ENCODE measurements at places on chromosomes 12 and 14.

DNA sequence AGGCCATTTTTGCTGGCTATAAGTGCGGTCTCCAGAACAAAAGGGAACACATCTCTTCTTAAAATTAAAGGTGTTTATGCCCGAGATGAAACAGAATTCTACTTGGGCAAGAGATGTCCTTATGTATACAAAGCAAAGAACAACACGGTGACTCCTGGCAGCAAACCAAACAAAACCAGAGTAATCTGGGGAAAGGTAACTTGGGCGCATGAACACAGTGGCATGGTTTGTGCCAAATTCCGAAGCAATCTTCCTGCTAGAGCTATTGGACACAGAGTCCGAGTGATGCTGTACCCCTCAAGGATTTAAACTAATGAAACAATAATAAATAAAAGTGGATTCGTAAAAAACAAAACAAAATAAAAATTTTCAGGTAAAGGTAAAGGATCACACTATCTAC lies 33.4 kb downstream of the PKP2 start:
- DNase-seq, result no peak

GRCh38 chr12:56087220-56087619 lies 7.3 kb downstream of the ERBB3 start:
- no peak for DNase-seq

GRCh38 chr12:27616356-27617142 lies 79.7 kb upstream of the REP15 start:
- DNase-seq, result no peak

DNA sequence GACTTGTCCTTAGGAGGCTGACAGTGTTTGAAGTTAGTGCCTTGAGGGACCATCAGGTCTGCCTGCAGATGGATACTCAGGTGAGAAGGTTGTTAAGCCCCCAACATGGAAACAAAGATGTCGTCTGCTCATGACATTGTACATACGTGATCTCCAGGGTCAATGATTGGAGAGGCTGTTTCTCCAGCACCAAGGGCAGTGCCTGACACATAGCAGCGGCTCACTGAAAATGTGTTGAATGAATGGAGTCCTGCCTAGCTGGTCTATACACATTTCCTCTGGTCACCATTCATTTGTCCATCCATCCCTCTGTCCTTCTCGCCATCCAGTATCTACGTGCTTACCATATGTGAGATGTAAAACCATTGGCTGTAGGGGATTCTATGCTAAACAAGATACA lies 7.1 kb downstream of the CCDC177 start:
- DNase-seq, result no peak

DNA sequence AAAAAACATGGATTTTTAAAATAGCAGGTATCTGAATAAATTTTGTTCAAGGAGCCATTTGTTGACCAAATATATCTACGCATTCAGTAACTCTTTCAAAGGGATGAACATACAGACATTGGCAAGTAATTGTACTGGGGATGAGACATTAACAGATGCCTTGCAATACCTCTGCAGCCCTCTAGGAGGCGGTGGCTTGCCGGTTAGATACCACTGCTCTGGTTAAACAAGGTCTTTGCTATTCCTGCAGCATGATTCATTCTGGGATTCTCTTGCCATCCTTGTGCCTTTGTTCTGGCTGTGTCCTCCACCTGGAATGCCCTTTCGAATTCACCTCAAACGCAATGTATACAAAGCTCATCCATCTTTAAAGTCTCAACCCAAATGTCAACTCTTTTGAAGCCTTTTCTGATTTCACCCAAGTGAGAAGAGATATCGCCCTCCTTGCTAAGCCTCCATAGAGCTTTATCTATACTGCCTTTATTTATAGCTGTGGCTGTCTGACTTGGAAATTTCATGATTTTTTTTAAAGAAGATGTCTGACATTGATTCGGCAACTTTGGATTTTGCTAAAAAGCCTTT lies 131.0 kb upstream of the SRRM4 start:
- DNase-seq, result no peak

DNA sequence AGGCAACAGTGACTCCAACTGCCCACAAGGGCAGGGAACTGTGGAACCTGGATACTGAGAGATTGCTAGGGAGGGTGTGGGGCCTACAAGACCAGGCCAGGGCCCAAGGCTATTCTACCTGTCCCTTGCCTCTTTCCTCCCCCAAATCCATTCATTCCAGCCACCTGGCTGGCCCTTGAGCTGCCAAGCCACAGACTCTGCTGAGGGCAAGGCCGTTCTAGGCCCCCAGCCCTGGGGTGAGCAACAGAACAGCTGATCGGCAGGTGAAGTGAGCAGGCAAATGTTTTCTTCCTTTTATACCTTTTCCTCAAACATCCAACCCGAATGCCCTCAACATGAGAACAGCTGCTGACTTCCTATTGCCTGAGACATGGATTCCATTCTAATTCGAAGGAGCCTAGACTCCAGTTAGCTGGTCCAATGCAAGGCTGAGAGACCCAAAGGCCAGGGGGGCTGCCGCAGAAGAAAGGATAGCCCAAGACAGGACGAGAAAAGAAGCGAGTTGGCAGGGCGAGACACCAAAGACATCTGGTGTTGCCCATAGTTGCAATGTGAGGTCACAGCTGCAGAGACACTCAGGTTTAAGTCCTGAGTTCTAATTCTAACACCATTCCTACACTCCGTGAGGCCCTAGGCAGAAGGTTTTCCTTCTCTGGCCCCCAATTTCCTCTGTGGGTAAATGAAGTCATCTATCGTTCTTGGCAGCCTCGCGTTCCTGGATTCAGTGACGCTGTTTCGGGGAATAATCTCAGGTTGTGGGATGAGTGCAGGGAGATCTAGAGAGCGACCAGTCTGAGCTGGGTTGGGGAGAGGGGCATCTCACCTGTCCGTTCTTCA lies 1.7 kb downstream of the C1QL4 start:
- no peak for DNase-seq

GRCh38 chr12:3090240-3091037 lies 13.3 kb downstream of the TSPAN9 start:
- no peak for DNase-seq

DNA sequence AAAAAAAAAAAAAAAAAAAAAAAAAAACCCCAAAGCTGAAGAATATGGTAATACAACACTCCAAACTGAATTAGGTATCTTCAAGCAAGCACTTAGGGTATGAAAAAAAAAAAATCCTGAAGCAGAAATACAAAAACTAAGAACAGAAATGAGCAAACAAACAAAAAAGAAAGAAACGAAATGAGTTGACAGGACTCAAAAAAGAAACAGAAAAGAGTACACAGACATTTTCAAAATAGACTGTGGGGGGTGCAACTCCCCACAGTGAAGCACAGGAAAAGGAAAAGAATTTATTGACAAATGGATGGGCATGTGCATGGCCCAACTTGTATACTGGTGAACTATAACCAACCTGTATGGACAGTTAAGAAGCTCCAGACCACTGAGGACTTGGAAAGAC lies 24.6 kb downstream of the RPS6KA5 start:
- no peak for DNase-seq

DNA sequence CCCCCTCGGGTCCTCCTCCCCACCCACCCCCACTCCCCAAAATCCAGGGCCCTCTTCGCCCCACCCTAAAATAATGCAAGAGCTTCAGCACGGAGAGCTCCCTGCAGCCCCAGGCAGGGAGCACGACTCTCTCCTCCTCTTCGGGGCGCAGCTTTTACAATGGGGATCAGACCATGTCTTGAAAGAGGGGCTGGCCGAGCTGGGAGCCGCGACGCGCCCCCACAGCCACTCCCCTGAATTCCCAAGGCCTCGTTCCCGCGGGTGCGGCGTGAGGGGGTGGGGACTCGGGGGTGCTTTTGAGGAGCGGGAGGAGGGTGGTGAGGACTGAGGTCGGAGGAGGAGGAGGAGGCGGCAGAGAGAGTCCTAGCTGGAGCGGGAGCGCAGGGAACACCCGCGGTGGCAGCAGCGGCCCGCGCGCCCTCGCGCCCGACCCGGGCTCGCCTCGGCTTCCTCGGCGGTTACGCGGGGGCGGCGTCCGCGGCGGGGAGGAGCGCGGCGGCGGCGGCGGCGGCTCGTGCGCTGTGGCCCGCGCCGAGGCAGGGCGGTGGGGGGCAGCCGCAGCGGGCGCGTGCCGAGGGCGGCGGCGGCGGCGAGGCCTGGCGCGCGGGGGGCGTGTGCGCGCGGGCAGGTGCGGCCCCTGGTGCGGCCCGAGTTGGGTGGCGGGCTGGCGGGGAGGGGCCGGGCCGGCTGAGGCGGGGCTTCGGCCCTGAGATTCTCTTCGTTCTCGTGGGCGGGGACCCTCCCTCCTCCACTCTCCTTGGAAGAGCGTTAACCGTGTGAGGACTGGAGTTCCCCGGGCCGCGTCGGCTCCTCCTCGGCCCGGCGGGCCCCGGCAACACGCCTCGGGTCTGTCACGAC lies at the start of gene ANKS1B:
Gene ANKS1B (minus strand): TSS at position 666 of the 858 bp plus-strand sequence. CDS start 699 bp downstream, outside the sequence.
- no peak for DNase-seq

DNA sequence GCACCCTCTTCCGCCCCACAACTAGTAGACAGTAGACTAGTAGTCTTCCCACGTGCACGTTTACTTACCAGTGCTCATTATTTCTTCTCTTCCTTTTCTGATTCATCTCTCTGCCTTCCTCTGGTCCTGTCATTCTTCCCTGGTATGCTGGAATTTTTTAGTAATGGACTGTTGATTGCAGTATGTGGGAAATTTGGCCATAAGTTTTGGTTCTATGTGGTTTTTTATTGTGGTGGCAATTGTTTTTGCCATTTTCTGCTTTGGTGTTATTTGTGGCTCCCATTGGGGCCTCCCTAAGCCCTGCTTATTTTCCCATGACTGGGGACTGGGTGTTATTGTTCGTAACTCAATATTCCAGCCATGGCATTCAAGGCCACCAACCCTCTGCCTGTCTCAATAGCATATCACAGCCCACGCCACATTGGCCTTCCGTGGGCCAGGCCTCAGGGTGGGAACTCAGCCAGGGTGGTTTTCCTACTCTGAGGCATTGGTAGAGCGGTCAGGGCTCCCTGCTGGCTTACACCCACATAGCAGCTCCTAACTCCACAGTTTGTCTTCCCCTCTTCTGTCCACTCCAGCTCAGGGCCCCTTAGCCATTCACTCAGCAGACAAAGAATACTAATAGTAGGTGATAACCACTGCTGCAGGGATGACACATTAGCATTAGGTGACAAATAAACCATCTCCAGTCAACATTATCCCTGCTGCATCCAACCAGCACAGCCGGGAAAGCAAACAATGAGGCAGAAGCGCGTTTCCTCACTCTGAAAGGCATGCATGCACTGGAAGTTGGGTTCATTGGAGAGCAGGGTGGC lies 321.5 kb downstream of the CACNA1C start:
- no peak for DNase-seq

GRCh38 chr14:38951451-38951850 lies 151.6 kb downstream of the SEC23A start:
- no peak for DNase-seq

GRCh38 chr14:54699735-54700134 lies 132.8 kb downstream of the SAMD4A start:
- DNase-seq, result no peak

GRCh38 chr12:41162461-41162860 lies 25.7 kb upstream of the PDZRN4 start:
- no peak for DNase-seq

DNA sequence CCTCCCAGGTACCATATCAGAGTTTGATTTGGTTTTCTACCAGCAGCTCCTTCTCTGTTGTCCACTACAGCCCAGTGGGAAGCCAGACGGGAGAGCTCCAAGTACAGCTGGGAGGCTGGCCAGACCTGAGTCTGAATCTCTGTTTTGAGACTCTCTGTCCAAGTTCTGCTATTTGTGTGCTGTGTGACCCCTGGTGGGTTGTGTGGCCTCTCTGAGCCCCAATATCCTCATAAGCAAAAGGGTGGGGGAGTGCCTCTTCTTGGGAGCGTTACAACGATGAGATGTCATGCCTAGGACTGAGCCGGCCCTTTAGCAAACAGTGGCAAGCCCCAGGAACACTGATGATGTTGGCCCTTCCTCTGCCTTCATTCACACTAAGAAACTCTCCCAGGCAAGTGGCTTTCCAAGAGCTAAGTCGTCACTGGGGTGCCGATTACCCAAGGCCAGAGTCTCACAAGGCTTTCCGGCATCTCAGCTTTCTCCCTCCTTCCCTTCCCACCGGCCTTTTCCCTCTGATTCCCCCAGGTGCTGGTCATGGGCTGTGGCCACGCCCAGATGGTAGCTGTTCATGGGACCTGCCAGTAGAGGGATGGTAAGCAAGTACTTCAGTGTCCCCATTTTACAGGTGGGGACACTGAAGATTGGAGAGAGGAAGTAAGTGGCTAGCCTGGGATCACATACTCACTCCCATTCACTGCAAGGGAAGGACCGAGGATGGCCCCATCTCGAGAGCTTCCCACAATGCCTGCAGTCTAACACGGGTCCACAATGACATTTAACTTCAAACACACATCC lies 47.7 kb downstream of the BCL11B start:
- DNase-seq, result no peak

GRCh38 chr12:80178846-80179245 lies 79.5 kb downstream of the OTOGL start:
- no peak for DNase-seq

DNA sequence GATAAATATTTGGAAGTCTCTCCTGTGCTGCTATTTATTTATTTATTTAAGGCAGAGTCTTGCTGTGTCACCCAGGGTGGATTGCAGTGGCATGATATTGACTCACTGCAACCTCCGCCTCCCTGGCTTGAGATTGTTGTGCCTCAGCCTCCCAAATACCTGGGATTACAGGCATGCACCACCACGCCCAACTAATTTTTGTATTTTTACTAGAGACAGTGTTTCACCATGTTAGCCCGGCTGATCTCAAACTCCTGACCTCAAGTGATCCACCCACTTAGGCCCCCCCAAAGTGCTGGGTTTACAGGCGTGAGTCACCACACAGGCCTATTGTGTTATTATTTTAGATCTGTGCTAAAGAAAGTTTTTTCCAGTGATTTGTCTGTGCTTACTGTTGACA lies 225.2 kb downstream of the CCER1 start:
- no peak for DNase-seq

- no peak for DNase-seq
Observed at GRCh38 chr14:33560718-33561431, 390.0 kb downstream of the EGLN3 start.

DNA sequence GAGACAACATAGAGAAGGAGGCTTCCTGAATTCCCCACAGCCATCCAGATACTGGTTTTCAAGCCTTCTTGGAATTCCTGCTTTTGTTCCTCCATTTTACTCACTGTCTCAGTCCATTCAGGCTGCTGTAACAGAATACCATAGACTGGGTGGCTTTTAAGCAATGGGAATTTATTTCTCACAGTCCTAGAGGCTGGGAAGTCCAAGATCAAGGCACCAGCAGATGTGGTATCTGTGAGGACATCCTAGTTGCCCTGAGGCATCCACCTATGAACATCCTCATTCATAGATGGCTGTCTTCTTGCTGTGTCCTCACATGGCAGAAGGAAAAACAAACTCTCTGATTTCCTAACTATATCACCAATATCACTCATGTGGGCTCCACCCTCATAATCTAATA lies 374.9 kb downstream of the FUT8 start:
- no peak for DNase-seq

GRCh38 chr14:39582028-39582654 lies 149.9 kb upstream of the FBXO33 start:
- DNase-seq, result no peak
